ENCODE measurements at places on chromosomes 6 and 20. TPM values are rescaled to one million over a fixed set of nuclear protein-coding genes. Genes with fewer than 3 reads are reported as not detected.

- DNase-seq = no peak
Observed at GRCh38 chr6:90160013-90160412, 136.6 kb downstream of the BACH2 start.

The SMOC2 gene
- 10.6 TPM for total RNA-seq

DNA sequence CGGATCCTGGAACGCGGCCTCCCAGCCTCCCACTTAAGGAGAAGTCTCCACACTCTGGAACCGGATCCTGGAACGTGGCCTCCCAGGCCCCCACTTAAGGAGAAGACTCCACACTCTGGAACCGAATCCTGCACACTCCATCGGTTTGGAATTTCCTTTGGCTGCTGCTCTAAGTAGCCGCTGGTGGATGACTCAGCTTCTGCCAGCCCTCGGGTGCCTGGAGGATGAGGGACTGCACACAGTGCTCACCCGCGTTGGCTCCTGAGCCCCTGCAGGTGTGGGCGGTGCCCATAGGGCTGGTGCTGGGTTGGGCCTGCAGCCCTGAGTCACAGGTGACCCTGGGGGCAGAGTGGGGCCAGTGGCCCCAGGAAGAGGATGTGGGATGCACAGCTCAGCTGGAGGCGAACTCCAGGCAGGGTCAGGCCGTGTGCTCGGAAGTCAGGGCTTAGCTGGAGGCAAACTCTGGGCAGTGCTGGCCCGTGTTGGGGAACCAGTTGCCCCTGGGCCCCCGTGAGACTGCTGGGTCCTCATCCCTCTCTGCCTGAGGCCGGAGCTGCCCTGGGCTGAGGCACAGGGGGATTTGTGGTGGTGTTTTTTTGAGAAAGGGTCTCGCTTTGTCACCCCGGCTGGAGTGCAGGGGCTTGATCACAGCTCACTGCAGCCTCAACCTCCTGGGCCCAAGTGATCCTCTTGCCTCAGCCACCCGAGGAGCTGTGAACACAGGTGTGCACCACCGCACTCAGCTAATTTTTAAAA is 13.9 kb upstream of the TNFRSF6B start:
- peak; percentile 99 for DNase-seq

The DAAM2 gene
- 46.9 TPM for total RNA-seq

- DNase-seq = peak; percentile 37
Observed at GRCh38 chr6:29131691-29132090, 23.8 kb downstream of the OR2J3 start.

The HTR1E gene
- not detected for total RNA-seq

DNA sequence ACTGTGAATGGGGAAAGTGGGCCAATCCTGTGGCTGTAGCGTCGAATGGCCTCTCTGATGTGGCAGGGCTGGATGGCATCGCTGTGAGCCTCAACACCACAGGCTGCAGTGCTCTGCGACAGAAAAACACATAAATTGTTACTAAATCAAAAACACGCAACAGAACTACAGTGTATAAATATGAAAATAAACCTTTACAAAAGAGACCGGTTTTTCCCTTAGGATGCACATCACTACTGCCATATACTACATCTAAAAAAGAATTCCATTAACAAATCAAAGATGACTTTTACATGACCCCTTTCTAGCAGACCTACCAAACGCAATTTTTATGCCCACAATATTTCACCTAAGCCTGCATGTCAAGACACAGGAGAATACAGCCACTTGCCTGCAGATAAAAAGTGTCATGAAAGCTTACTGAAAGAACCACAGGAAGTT is 395.5 kb upstream of the RUNX2 start:
- no peak for DNase-seq

DNA sequence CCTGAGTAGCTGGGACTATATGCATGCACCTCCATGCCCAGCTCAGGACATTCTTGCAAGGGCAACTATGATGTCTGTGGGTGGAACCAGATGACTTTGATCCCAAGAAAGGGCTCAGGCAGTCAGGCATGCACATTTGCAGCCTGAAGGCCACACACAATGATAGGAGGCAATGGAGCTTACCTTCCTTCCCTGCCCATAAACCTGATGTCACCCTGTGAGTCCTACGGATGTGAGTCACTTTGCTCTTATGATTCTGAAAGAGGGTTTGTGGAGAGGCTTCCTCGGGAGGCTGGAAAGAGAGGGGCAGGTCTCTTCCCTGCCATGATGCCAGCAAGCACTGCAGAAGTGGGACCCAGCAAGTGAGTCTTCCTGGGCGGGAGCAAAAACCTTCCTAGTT is 202.4 kb downstream of the LY86 start:
- DNase-seq = no peak

- no peak for DNase-seq
Observed at GRCh38 chr6:136749359-136749997, 42.8 kb downstream of the MAP3K5 start.

The SLC26A8 gene
- under 0.01 TPM for total RNA-seq

GRCh38 chr6:108247965-108248536 is 12.8 kb downstream of the SNX3 start:
- no peak for DNase-seq

The GSTA2 gene
- total RNA-seq = not detected

DNA sequence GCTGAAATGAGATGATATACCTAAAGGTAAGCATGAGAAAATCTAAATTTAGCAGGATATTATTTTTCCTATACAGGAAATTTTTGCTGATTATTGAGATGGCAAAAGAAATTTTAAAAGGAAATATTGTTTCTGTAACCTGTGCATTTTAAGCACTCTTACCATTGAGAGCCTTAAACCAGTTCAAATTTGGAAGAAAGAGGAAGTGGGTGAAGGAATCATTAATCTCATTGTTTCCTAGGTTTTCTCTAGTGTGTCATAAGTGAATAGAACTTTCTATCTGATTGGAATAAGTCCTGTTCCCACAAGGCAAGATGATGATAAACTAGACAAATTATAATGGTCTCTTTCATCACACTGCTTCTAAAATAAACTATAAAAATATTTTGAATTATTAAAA is 22.4 kb upstream of the FKBP1C start:
- DNase-seq = no peak

The ZNF831 gene
- total RNA-seq = not detected

The BPIFB2 gene
- total RNA-seq = not detected

DNA sequence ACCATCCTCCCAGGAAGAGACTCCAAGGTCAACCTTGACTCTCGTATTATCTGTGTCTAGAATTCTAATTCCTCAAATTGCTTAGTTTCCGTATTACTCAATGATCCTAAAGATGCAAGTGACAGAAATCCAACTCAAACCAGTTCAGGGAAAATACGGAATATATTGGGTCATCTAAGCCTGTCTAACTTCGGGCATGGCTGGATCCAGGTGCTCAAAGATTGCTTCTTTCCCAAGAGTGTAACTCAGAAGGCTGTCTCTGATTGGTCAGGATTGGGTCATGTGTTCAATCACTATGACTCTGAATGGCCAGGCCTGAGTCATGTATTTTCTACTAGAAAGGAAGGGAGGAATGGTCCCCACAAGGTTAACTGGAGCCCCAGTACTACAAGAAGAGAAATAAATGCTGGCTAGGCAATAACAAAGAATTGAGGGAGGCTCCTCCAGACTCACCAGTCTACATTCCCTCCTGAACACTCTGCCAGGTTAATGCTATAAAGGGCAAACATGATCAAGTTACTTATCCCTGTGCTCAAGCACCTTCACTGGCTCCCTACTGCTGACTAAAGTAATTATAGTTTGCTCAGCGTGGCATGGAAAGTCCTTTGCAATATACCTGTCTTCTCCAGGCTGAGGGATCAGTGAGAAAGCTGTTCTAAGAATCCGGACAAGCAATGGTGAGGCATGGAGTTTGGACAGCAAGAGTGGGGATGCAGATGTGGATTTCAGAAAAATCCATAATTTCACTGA is 15.4 kb upstream of the PREX1 start:
- DNase-seq = no peak

- no peak for DNase-seq
Observed at GRCh38 chr6:138546733-138547185, 47.5 kb upstream of the NHSL1 start.

DNA sequence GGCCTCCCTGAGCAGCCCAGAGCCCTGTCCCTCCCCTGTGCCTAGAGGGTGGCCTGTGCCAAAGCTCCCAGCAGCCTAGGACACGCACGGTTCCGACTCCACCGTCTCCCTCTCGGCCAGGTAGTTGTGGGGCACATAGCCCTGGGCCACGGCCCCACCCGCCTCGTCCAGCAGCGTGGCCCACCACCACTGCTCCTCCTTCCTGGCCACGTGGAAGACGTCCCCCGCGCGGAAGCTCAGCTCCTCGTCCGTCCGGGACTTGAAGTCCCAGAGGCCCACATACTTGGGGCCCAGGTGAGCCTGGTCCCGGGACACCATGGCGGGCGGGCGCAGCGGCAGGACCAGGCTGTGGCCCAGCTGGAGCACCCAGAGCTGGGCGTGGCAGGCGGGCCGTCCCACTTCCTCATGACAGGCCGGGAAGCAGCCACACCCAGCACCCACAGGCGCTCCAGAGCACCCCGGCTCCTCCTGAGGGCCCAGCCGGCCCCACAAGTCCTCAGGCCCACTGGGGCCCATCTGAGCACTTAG is at the start of gene PTK6:
TSS of gene PTK6 (minus strand) at position 380 of the 528 bp plus-strand sequence. CDS start at position 318, 62 bp downstream.
- no peak for DNase-seq

GRCh38 chr6:151647976-151648639 is 154.3 kb downstream of the CCDC170 start:
- no peak for DNase-seq

GRCh38 chr6:8821981-8822381 is 386.6 kb upstream of the SLC35B3 start:
- DNase-seq = no peak

GRCh38 chr6:6907286-6907685 is 200.5 kb upstream of the RREB1 start:
- DNase-seq = no peak

DNA sequence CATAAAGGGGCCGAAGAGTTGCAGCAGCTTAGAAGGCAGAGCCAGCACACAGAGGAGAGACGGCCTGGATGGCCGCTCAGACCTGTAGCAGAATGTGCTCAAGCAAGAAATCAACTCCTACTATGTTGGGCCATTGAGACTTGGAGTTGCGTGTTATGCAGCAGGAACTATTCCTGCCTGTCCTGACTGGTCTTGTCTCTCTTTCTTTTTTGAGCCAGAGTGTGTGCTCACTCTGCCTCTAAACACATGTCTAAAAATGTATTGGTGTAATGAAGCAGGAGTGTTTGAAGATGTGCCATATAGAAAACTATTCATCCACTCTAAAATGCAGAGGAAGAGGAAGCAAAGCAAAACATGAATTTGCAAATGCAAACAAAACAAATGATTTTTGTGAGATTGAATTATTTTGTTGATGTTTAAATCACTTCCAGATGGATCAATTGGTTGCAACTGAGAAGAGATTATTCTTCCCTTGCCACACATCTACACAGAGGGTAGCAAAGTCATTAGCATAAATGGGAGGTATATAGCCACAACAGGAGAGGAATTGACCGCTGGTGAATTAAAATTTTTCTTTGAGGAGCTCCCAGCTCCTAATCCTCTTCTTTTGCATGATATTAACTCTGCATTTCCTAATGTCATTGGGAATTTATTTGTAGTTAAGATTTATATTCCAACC is 20.4 kb upstream of the SYNJ2 start:
- no peak for DNase-seq

- no peak for DNase-seq
Observed at GRCh38 chr20:12984863-12985262, 23.9 kb upstream of the SPTLC3 start.

DNA sequence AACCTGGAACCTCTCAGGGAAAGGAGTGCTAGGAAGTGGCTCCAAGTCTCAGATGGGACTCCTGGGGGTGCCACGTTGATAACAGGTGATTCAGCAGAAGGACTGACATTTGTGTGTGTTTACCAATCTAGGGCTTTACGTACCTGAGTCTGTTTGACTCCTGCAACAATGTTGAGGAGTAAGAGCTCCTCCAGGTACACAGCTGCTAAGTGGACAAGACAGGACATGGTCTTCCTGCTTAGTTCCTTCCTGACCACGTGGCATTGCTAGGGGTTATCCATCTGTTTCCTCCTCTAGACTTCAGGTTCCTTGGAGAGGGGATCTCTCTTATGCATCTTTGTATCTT is 164.5 kb upstream of the SLC24A3 start:
- DNase-seq = no peak

DNA sequence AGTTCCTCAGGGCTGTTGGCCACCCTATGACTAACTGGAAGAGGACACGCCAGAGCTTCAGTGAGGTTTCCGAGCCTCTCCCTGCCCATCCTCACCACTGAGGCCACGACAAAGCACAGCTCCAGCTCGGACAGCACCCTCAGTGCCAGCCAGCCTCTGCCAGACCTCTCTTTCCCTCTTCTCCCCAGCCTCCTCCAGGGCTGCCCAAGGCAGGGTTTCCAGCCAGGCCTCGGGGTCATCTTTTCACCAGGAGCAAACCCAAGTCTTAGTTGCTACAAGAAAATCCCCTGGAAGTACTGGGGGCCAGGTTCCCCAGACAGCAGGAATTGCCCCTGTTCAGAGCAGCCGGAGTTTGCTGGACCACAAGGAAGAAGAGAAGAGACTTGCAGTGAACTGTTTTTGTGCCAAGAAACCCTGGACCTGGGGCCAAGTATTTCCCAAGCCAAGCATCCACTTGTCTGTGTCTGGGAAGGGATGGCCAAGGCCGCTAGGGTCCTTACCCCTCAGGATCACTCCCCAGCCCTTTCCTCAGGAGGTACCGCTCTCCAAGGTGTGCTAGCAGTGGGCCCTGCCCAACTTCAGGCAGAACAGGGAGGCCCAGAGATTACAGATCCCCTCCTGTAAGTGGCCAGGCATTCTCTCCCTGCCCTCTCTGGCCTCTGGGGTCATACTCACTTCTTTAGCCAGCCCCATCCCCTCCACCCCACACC is 41.6 kb downstream of the PLAGL2 start:
- DNase-seq = peak; percentile 17

The HS3ST5 gene
- total RNA-seq = not detected

- peak; percentile 45 for DNase-seq
Observed at GRCh38 chr20:409697-410559, 1.8 kb downstream of the RBCK1 start.

- no peak for DNase-seq
Observed at GRCh38 chr6:83403191-83403590, 27.7 kb downstream of the ME1 start.

DNA sequence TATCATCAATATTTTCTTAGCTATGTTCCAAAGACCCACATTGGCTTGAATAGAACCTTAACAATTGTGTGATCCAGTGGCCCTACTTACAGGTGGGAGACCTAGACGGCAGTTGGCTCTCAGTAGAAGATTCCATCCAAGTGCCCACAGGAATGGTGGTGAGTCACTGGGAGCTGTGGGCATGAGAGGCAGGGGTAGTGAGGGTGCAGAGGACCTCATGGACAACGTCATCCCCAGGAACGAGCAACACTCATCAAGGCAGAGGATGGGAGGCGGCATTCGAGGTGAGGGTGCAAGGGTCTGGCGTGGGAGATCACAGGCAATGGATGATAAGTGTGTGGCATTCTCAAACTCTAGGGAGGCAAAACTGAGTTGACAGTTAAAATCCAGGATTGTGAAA is 17.5 kb upstream of the SPO11 start:
- no peak for DNase-seq

GRCh38 chr6:4666886-4667513 is 109.2 kb upstream of the CDYL start:
- DNase-seq = no peak

The MOG gene
- not detected for total RNA-seq

The ADISSP gene
- 18.5 TPM for total RNA-seq
